Activated CD8-positive, alpha-beta memory T cell treated with anti-CD3 and anti-CD28 coated beads for 48 hours (primary cell): ENCODE measurements at places on chromosomes 3 and 15.

GRCh38 chr3:137062250-137062649 lies 104.5 kb downstream of the IL20RB start:
- DNase-seq = no peak

- DNase-seq = no peak
Observed at GRCh38 chr3:141336672-141337522, 31.4 kb upstream of the ZBTB38 start.

DNA sequence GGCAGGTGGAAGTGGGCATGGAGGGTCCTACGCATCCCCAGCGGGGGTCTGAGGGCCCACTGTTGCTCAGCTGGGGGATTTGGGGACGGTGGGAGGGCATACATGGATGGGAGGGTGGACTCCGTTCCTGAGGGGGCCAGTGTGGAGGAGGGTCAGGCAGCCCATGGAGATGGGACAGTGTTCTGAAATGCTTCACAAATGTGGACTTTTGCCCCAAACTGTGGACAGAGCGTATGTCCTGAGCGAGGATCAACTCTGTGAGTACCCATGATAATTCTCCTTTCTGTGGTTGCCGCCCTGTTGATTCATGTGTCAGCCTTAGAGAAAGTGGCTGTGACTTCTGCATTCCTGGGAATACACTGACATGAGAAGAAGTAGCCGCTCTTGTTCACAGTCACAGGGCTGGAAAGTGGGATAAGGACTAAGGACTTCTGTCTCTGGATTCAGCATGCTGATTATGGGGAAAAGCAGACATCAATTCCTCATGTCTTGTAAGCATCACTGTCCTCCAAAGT lies 33.4 kb downstream of the SMAD3 start:
- DNase-seq = no peak

- no peak for DNase-seq
Observed at GRCh38 chr3:141009496-141009895, 41.7 kb upstream of the SPSB4 start.

GRCh38 chr3:48141604-48142137 lies 46.5 kb downstream of the CDC25A start:
- no peak for DNase-seq

- DNase-seq = no peak
Observed at GRCh38 chr15:27481768-27482167, 510.8 kb downstream of the GABRG3 start.

DNA sequence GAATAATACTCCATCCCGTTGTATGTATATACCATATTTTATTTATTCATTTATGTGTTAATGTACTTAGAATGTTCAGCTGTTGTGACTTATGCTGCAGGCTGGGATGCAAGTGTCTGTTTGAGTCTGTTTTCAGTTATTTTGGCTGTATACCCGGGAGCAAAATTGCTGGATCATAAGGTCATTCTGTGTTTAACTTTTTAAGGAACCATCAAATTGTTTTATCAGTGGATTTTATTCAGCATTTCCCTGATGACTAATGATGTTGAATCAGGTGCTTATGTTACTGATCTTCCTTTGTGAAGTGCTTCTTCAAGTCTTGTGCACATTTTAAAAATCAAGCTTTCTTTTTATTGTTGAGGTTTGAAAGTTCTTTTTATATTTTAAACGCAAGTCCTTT lies 118.1 kb downstream of the SLC25A26 start:
- DNase-seq = no peak

DNA sequence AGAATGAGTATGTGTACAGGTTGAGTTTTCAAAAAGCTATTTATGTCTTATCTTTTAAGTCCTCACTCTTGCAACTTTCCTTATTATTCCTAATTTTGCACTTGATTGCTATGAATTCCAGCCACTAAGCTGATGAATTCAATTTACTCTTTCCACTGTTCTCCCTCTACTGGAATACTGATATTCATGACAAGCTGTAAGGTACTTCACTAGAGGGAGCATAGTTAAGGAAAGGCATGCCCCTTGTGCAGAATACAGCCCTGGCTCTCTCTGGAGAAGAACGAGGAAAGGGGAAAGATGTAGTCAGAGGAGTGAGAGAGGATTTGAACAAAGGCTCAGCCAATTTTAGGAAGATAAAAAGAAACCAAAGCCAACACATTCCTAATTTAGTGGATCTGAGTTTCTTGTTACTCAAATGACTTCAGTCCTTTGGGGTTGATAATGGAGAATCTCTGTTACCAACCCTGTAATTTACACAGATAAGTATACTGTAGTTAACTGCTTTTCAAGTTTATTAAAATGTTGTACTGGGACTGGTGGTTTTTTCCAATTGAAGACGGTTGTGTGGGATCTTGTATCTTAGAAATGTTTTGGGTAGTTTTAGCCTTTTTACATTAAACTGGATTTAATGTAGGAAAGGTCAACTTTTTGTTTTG lies 4.0 kb downstream of the SCAANT1 start:
- no peak for DNase-seq

GRCh38 chr3:160784853-160785252 lies 28.8 kb downstream of the PPM1L start:
- no peak for DNase-seq

- DNase-seq = no peak
Observed at GRCh38 chr15:58440922-58441321, 9.1 kb downstream of the LIPC start.

DNA sequence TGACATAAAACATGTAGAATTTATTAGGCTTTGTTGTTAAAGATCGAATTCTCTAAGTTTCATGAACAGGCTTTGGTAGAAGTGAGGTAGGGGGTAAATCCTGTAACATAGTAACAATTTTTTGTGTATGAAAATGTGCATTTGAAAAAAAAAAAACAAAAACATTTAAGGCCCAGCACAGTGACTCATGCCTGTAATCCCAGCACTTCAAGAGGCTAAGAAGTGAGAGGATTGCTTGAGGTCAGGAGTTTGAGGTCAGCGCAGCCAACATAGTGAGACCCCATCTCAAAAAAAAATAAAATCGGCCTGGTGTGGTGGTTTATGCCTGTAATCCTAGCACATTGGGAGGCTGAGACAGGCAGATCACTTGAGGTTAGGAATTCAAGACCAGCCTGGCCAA lies 26.8 kb upstream of the PPP4R2 start:
- no peak for DNase-seq

DNA sequence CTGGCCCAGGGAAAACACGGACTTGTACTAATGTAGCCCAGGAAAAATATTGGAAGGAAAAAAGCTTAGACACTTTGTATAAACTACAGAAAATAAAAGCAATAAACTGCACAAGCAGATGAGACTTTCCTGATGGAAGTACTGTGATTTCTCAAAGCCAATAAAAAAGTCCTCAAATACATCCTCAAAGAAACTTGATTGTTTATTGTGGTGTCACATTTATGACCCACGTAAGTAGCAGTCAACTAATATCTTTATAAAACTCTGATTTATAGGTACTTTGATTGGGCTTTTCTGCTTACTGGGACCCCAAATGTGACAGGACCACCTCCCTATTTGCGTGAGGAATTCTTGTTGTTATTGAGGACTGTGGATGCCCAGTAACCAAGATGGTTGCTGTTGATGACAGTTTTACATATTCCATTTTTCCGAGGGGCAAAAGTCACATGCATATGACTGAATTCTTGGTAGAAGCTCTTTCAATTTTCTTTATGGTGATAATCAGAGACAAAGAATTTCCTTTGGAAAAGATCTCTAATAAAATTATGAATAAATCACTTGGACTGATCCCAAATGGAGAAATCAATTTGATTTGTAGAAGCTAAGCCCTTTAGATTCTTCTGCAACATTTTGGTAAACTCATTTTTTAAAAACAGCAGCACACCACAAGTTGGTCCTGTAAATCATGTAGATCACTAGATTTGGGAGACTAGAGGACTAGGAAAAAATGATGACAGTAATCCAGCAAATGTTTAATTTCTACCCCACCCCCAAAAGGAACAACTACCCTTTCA lies 159.0 kb upstream of the TSC22D2 start:
- DNase-seq = no peak

DNA sequence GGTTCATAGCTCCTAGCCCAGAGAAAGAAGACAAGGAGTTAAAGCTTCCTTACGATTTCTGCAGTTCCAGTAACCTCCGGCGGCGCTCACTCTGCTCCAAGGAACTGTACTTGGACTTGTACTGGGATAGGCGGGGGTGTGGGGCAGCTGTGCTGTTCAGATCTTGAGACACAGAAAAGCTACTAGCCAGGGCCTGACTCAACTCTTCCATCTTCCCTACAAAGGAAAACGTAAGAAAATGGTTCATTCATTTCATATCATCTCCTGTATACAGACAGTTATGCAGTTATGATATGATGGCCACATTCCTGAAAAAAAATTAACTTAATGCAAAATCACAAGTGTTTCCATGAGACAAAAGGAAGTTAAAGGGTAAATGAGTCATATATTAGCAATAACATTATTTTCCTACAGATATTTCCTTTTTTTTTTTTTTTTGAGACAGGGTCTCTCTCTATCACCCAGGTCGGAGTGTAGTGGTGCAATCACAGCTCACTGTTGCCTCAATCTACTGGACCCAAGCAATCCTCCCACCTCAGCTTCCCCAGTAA lies 4.6 kb downstream of the SNUPN start:
- DNase-seq = no peak

GRCh38 chr3:19757773-19758172 lies 176.2 kb downstream of the EFHB start:
- no peak for DNase-seq

GRCh38 chr3:134228035-134228434 lies 22.6 kb downstream of the RYK start:
- no peak for DNase-seq

- no peak for DNase-seq
Observed at GRCh38 chr3:122824465-122825381, 29.9 kb downstream of the SLC49A4 start.

DNA sequence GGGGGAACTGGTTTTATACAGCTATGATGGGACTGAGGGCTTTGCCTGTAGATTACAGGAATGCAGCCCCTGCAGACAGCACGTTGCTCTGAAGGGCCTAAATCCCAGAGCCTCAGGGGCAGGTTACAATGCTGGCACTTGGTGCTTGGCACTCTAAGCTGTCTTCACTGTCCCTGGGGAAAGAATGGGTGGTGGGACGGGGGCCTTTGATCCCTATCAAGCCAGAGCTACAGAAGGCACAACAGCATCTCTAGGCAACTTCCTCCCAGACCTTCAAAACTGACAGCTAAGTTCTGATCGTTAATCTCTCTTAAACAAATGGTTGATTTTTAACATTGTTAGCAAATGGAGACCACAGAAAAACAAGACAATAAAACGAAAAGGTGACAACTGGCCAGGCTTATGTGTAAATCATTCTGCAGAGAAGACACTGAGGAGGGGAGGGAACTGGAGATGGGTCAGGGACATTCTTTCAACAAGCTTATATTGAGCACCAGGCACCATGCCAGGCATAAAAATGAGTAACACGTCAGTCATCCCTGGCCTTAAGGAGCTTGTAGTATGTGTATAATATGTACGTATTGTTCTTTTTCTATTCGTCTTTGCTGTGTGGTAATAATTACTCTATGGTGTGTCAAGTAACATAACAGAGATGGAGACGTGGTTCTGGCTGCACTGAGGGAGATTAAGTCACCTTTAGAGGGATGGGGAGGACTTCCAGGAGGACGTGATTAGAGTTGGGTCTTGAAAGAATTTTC lies 49.1 kb downstream of the CA12 start:
- no peak for DNase-seq

DNA sequence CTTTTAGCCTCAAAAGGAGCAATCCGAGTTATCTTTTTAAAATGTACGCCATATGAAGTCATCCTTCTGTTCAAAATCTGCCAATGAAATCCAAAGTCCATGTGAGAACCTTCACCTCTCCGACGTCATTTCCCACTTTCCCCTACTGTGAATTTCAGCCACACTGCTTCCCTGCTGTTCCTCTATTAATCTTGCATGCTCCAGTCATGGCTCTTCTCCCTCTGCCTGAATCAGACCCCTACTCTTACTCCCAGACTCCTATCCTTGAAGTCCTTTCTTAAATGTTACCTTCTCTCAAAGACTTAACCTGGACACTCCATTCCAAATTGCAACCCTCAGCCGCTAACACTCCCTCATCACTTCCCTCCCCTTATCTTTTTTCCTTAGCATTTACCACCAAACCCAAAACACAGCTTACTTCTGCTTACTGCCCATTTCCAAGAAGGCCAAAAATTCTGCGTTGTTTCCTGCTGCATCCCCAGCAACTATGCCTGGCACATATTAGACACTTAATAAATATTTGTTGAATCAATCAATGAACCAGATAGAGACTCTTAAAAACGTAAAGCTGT lies 1.2 kb downstream of the NKIRAS1 start:
- DNase-seq = no peak

DNA sequence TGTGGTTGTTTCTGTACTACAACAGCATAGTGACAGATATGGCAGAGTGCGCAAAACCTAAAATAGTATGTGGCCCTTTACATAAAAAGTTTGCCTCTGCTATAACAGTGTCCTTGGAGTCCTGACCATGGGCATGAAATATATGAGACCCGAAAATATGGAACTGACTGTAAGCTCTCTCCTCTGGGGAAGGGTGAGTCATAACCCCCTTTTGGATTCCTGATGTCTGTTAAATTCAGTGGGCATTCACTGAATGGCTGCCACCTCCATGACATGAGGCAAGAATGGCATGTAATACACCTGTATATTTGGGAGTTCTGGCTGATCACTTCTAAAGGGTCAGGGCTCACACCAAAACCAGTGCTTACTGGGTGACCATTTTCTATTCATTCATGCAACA lies 6.1 kb downstream of the TBC1D2B start:
- no peak for DNase-seq

GRCh38 chr15:77503240-77503639 lies 82.6 kb downstream of the HMG20A start:
- DNase-seq = no peak

- no peak for DNase-seq
Observed at GRCh38 chr3:50521572-50521971, 18.1 kb upstream of the CACNA2D2 start.

GRCh38 chr15:71042356-71042922 lies 72.8 kb upstream of the THSD4 start:
- DNase-seq = no peak

DNA sequence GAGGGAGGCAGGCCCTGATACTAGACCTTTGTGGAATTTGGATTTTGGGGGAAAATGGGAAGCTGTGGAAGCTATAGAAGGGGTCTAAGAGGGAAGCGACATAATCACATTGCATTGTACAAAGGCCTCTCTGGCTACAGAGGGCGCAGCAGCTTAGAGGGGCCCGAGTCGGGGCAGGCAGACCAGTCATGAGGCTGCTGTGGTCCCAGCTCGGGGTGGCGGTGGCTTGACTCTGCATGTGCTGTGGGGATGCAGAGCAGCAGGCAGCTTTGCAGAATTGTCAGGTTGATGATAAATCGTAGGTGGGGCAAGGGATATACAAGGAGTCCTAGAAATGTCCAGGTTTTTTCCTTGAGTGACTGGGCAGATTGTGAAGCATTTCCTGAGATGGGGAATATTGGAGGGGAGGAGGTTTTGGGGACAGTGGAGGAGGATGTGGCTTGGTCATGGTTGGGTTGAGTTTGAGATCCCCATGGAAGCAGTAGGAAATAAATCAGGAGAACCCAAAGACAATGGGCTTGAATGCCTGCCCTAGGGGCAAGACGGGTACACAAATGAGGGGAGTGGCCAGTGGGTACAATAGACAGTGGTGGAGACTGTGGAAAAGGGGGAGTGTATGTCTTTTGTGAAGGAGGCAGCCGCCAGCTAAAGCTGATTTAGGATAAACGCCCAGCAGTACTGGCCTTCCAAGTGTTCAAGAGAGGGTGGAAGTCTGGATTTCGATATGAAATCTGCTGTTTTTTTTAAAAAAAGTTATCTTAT lies 94.1 kb downstream of the HMG20A start:
- no peak for DNase-seq
